Kidney glomerular epithelial cell (primary cell): ENCODE measurements at places on chromosomes 11 and 22.

GRCh38 chr11:1041936-1042608, 5.6 kb upstream of the MUC6 start:
- DNase-seq = no peak

GRCh38 chr11:102553835-102554282, 23.3 kb upstream of the MMP7 start:
- DNase-seq = no peak

DNA sequence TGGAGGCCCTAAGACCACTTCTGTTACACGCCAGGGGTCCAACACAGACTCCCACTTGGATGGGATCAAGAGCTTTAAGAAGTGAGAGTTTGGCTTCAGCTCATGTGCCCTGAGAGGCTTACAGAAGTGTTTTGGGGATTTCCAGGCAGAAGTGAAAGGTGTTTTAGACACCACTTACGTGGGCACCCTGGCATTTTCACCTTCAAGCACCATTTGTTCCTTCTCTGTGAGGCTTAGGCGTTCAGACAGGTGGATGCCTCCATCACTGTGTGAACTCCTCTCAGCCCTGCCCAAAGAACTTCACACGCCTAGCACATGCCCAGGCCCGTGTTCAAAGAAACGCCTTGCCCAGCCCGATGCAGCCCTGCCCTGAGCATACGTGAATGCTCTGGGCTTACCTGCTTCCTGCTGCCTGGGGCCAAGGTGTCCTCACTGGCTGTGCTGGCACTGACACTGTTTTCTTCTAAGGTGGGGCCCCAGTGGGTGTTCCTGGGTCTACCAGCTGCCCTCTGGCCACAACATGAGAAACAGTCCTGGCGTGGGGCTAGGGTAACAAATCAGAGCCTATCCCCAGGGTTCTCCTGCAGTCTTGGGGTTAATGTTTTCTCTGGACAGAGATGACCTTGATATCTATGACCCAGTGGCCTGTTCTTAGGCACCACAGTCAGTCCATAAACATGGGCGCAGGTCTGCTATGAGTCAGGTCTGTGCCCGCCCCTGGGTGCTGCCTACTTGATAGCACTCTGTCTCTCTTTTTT, 34.0 kb downstream of the AMPD3 start:
- no peak for DNase-seq

DNA sequence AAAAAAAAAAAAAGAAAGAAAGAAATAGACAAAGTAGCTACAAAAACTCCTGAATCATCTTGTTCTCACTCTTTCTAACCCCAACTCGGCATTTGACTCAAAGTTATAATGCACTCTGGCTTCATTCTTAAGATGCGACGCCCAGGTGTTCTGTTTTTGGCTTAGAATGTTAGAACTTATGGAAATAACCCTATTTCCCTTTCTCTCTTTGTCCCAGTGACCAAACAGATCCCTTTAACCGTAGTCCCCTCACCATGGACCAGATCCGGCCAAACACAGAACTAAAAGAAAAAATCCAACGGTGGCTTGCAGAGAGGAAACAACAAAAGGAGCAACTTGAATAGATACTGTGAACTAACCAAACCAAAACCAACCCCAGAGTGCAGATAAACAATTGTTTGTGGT, 5.3 kb upstream of the ATP5MG start:
- no peak for DNase-seq
